ENCODE measurements at places on chromosomes 3 and 15.

GRCh38 chr3:149366941-149367840, 10.3 kb downstream of the TM4SF1 start:
- no peak for DNase-seq

DNA sequence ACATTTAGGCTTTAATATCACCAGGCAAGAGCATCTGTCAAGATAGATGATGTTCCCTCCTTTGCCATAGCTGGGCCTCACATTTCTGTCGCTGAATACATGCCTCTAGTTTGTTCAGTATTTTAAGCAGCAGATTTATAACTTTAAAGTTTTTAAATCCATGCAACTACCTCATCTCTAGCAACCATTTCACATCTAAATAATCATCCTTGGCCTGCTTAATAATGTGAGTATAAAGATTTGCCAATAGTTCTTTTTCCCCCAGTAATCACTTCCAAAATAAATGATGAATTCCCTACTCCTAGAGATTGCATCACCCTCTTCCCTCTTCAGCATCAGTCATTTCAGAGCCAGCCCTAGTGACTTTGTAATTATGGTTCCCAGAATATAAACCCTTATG, 36.2 kb upstream of the FILIP1L start:
- no peak for DNase-seq

DNA sequence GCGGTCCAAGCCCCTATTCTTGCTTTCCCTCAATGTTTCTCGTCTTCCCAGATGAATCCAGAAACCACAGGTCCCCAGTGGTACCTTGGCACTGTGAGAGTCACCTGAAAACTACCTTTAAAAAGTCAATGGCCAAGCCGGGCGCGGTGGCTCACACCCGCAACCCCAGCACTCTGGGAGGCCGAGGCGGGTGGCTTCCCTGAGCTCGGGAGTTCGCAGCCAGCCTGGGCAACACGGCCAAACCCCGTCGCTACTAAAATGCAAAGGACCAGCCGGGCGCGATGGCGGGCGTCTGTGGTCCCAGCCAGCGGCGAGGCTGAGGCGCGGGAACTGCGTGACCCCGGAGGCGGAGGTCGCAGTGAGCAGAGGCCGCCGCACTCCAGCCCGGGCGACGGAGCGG, 285.9 kb downstream of the CHL1 start:
- DNase-seq: no peak

DNA sequence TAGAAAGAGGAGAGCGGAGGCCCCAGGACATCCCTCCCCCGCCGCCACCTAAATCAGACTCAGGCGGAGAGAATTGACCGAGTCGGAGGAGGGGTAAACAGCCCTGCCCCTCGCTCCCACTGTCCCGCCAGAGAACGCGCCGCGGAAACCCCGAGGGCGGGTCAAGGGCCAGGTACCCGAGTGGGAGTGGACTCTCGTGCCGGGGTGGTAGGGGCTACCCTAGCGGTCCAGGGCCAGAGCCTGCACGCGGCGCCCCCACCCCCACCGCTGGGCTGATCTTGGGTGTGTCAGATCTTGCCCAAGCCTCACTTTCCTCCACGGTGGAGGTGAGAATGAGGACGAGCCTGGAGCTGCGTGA, 19.0 kb downstream of the SPATA12 start:
- DNase-seq: no peak

- DNase-seq: no peak
These were observed 34.5 kb downstream of the VPS8 start for GRCh38 chr3:184846496-184846895.

DNA sequence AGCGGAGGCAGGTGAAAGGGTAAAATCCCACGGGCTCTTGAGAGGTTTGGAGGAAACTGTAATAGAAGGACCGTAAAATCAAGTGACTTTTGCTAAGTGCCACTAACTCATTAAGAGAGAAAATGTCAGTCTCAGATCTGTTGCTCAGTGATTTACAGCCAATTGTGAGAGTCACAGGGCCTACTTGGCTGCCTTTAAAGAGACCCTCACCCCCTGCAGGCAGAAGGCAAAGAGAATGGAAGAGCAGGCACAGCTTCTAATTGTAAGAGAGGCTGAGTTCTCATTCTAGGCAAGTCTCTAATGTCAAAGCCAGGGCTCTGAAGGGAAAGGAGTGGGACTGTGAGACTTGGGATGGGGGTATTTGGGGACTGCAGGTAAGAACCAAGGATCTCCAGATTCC, 9.3 kb upstream of the SYNM start:
- DNase-seq: no peak

- DNase-seq: no peak
These were observed 51.1 kb downstream of the POMGNT2 start for GRCh38 chr3:43054754-43055153.

DNA sequence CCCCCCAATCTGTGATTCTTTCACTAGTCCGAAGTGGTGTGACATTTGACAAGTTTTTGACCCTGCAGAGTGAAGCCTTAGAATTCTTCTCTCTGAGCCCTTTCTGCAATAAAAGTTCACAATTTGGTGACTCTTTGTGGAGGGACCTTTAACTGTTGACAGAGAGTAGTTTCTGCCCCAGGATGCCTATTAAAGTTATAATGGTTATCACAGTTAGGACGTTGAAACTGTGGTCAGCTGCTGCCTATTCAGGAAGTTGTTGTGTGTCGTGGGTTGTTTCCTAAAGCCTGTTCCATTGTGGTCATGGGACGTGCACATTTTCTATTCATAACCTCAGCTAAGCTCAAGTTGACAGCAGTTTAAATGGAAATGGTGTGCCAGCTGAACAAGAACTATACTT, 274.5 kb downstream of the NEK10 start:
- no peak for DNase-seq

- no peak for DNase-seq
These were observed 92.1 kb upstream of the PLSCR4 start for GRCh38 chr3:146342989-146343388.
